ENCODE measurements at places on chromosomes 16 and 17.

GRCh38 chr16:77599793-77600415 is 122.4 kb upstream of the NUDT7 start:
- DNase-seq, result no peak

DNA sequence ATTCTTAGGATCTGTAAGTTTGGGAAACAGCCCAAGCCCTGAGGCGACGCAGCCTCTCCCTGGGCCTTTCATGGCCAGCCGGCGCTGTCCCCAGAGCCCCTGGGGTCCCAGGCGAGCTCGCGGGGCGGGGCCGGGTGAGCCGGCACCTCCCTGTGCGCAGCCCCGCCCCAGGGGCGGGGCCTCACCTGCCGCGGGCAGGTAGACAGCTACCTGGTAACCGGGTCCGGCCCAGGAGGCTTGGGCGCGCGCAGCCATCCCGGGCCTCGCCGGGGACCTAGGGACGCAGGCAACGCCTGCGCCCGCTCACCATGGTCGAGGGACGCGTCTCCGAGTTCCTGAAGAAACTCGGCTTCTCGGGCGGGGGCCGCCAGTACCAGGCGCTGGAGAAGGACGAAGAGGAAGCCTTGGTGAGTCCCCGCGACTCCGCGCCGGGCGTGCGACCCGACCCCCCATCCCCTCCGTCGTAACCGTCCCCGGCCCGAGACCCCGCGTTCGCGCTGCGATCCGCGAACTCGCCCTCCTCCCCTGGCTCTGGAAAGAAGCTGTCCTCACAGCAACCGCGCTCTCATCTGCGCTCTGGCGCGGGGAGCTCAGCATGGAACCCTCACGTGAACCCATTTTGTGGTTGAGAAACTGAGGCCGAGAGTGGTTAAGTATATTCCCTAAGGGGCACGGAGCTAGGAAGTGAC is at the start of gene ATP2C2:
ATP2C2 (plus strand) TSS at position 231 of the 689 bp plus-strand sequence; CDS start at position 309, 78 bp downstream.
- DNase-seq, result no peak

DNA sequence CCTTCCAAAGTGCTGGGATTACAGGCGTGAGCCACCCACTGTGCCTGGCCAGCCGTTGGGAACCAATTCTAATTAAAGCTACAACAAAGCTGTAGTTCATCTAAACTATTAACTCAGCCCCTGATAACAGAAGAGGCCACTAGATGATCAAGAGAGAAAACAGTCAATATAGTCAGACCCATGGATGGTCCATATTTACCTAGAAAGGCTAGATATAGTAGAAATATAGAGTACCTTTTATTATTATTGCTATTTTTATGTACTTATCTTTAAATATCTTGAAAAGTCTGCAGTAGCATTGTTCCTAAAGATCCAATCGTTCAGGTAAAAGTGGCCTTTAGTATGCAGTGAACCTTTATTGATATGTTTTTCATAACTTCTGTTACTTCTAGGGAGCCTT is 43.2 kb downstream of the RNF213 start:
- no peak for DNase-seq

DNA sequence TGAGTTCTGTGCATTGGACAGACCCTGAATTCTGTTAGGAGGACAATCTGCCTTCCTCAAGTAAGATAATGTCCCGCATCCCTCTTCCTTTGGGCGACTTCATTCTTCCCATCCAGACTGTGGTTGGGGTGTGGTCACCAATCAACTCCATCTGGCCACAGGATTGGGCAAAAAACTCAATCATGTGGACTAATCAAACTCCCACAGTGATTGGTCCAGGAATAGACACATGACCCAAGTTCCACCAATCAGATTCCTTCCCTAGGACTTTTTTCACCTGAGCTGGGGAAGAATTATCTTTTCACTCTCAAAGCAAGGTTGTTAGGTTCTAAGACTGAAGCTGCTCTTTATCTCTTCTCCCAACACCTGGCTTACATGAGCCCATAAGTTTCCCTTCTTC is 13.2 kb upstream of the NKD1 start:
- no peak for DNase-seq

- DNase-seq, result no peak
Measured at GRCh38 chr16:79449900-79450299, 150.6 kb downstream of the MAF start.

- no peak for DNase-seq
Measured at GRCh38 chr16:20291208-20292206, 35.8 kb downstream of the GP2 start.

DNA sequence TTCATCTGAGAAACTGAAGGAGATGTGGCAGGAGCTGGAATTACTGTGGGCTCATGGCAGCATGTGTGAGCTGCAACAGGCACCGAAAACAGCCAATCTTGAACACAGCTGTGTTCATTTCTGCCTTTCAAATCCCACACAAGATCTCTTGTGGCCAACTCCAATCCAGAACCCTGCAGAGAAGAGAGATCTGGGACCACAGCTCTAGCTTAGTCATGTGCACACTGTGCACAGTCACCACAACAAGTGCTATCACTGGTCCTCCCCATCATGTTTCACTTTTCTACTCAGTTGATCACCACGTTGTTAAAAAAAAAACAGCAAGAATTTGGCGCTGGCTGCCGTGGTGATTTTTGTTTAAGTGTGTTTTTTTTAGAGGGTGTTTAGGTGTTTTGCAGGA is 254.5 kb upstream of the ELAC2 start:
- no peak for DNase-seq

GRCh38 chr17:21276264-21276588 is 8.3 kb upstream of the MAP2K3 start:
- DNase-seq, result no peak

DNA sequence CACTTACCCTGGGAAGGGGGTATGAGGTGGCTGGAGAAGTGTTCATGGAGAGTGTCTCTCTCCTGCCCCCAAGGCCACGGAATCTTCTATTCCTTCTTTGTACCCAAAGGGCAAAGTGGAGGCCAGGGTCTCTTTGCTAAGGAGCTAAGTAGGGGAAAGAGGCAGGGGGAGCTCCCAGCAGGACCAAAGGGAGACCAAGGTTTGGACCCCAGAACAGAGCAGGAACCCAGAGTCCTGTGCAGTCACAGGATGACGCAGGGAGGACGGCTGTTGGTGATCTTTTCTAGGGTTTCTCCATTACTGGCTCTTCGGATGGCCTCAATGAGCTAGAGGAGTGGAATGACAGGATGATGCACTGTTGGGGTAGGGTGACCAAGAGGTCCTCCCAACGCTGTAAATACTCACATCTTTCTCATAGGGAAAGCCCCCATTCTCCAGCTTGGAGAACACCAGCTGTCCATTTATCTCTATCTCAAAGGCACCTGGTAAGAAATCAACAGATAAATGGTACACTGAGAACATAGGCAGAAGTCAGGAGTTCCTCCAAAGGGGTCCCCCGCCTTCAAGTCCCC is 966 bp downstream of the MIEN1 start:
- DNase-seq, result no peak

- DNase-seq, result no peak
Measured at GRCh38 chr16:85461814-85462713, 151.1 kb upstream of the GSE1 start.

- DNase-seq, result no peak
Measured at GRCh38 chr17:46772475-46773220, 45.8 kb downstream of the WNT3 start.

DNA sequence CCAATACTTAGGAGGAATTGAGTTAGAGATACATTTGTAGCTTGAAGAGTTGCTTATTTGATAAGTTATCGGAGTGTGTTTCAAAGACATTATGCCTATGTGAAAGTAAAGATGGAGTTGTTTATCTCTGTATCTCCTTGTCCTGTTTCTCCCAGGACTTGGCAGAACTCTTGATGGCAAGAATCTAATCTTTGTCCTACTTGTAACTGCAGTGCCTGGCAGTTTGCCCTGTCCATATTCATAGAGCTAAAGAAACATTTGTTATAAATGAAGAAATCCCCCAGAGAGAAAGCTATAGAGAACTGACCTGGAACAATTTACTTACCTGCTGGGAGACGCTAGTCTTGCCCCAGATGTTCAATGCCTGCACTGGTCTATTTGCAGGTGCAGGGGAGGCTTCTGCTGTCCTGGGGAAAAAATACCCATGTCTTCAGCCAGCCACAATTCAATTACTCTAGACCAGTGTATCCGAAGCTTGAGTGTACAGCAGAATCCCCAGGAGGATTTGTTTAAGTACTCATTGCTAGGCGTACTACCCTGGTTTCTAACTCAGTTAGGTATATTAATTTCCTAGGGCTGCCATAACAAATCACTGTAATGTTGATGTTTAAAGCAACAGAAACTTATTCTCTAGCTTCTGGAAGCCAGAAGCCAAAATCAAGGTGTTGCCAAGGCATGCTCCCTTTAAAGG is 410.0 kb upstream of the HSBP1 start:
- DNase-seq, result no peak

DNA sequence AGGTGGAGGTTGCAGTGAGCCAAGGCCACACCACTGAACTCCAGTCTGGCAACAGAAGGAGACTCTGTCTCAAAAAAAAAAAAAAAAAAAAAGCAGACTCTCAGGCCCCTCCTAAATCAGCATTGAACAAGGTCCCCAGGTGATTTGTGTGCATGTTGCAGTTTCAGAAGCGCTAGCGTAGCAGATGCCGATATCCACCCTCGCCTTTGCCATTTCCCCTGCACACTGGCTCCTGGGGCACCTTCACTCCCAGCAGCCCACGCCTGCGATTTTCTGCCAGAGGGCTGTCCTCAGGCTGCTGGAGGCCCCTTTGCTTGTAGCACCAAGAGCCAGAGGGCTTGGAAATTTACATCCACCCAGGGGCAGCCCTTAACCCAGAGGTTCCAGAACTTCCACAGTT is 95.6 kb downstream of the WSCD1 start:
- DNase-seq, result no peak

GRCh38 chr17:57368637-57369336 is 112.5 kb downstream of the MSI2 start:
- no peak for DNase-seq

GRCh38 chr17:34665819-34666763 is 86.7 kb downstream of the TMEM132E start:
- no peak for DNase-seq

- DNase-seq, result no peak
Measured at GRCh38 chr16:872436-873242, 72.1 kb upstream of the GNG13 start.
